ENCODE measurements at places on chromosomes 2 and 18.

- no peak for DNase-seq
Measured at GRCh38 chr2:22406625-22407024, 978.4 kb upstream of the KLHL29 start.

DNA sequence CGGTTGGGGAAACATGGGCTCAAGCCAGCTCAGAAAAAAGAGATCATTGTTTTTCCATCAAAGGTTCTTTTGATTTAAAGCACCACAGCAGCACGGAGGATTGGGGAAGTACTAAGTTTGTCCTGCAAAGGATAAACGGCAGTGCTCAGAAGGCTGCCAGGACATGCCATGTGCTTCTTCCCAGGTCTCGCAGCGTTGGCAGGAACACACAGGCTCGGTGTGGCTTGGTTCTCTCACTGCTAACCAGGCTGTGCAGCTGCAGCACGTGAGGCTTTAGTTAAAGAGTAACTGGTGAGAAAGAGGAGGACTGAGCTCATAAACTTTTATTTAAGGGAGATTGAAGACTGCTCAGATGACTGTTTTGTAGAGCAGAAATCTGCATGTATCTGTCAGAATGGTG is 264.3 kb downstream of the TSN start:
- DNase-seq, result no peak

DNA sequence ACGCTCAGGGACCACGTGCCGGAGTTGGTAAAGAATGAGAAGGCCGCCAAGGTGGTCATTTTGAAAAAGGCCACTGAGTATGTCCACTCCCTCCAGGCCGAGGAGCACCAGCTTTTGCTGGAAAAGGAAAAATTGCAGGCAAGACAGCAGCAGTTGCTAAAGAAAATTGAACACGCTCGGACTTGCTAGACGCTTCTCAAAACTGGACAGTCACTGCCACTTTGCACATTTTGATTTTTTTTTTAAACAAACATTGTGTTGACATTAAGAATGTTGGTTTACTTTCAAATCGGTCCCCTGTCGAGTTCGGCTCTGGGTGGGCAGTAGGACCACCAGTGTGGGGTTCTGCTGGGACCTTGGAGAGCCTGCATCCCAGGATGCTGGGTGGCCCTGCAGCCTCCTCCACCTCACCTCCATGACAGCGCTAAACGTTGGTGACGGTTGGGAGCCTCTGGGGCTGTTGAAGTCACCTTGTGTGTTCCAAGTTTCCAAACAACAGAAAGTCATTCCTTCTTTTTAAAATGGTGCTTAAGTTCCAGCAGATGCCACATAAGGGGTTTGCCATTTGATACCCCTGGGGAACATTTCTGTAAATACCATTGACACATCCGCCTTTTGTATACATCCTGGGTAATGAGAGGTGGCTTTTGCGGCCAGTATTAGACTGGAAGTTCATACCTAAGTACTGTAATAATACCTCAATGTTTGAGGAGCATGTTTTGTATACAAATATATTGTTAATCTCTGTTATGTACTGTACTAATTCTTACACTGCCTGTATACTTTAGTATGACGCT is 5.8 kb downstream of the MYCN start:
- DNase-seq, result no peak

DNA sequence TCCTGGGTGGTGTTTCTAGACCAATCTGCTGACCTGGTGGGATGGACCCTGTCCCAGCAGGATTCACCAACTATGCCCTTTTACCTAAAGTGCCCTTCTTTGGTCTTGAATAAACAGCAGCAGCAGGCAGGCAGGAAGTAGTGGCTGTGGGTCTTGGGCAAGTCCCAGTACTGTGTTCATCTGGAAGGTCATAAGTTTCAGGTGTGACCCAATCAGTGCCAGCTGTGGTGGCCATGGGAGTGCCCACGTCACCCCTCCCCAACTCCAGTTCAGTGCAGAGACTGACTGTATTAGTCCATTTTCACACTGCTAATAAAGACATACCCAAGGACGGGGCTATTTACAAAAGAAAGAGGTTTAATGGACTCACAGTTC is 148.3 kb upstream of the SRD5A2 start:
- DNase-seq, result no peak

DNA sequence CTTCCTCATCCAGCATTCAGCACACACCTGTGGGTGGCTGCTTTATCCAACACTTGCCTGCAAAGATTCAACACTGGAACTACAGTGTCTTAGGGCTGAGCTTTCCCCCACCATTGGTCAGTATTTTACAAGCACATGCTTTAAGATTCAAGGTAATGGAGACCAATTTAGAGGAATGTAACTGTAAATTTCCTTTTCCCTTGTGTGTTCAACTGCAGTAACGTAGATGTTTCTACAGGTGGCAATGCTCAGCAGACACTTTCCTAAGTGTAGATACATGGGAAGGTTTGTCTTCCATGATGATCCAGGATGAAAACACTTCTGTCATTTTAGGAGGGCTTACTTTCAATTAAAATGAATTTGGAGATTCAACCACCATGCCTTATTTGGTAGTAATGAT is 143.6 kb upstream of the PXDN start:
- no peak for DNase-seq

DNA sequence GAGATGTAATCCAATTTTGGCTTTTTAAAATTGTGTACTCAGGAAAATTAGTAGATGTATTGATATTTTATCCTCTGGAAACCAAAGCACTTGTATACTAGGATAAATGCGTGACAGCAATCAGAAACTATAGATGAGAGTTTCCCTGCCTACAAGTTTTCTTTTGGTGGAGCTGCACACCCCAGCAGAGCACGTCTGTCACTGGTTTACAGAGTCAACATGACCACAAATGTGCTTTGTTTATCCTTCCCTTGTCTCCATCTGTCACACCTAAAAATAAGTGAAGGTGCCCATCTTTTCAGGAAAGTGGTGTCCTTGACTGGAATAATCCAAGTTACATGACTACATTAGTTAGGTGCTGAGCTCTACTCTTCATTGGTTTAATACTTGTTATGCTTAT is 210.4 kb upstream of the DSEL start:
- no peak for DNase-seq

DNA sequence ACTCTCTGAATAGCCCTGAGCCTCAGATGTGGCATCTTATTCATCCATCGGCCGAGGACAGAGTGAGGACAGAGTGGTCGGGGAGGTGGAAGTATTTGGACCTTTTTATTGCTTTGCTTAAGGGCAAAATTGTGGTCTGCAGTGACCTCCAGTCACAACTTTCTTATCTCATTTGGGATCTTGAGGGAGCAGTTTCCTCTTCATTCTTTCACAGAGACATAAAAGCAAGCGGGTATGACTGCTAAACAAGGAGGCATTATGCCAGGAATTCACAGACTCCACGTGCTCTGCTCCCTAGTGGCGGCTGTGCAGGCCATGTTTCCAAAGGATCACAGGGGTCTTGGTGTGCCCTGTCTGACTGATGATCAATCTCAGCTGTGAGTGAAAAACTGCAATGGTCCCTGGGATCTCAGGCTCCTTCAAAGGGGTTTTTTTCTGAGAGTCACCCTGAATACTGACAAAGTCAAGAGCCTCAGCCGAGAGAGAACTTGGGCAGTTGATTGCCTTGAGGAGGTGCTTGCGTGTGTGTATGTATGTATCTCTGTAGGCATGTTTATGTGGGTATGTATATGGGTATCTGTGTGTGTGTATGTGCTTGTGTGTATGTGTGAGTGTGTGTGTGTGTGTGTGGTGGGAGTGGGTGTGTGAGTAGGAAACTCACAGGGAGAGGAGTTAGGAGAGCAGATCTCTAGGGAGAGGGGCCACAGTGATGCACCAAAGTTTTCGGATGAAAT is 47.7 kb downstream of the RAPGEF4 start:
- no peak for DNase-seq

DNA sequence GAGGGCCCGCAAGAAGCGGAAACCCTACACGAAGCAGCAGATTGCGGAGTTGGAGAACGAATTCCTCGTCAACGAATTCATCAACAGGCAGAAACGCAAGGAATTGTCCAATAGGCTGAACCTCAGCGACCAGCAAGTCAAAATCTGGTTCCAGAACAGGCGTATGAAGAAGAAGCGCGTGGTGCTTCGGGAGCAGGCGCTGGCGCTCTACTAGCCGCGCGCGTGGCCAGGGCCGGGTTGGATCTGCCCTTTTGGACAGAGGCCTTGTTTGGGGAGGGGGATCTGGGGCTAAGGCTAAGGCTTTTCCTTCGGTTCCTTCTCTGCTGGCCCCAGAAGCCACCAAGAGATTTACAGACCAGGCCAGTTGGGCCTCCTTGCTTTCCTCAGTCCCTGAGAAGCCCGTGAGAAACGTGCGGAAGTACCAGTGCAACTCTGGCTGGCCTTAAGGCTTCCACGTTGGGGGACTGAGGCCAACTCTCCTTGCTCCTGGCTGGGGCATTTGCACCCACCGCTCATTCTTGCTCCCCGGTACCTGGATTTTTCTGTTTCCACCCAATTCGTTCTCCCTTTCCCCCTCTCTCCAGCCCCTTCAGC is 1.0 kb downstream of the HOXD12 start:
- DNase-seq, result no peak

- no peak for DNase-seq
Measured at GRCh38 chr2:224369028-224369632, 32.8 kb downstream of the FAM124B start.

DNA sequence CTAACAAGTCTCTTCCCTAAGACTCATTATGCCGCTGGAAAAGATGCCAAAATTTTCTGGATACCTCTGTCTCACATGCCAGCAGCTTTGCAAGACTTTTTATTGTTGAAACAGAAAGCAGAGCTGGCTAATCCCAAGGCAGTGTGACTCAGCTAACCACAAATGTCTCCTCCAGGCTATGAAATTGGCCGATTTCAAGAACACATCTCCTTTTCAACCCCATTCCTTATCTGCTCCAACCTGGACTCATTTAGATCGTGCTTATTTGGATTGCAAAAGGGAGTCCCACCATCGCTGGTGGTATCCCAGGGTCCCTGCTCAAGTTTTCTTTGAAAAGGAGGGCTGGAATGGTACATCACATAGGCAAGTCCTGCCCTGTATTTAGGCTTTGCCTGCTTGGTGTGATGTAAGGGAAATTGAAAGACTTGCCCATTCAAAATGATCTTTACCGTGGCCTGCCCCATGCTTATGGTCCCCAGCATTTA is 26.3 kb downstream of the DHRS9 start:
- DNase-seq, result no peak

- no peak for DNase-seq
Measured at GRCh38 chr18:13183790-13184189, 34.8 kb upstream of the LDLRAD4 start.

GRCh38 chr18:42813570-42813969 is 301.9 kb downstream of the RIT2 start:
- DNase-seq, result no peak

- DNase-seq, result no peak
Measured at GRCh38 chr2:127623388-127624319, 22.3 kb upstream of the GPR17 start.

DNA sequence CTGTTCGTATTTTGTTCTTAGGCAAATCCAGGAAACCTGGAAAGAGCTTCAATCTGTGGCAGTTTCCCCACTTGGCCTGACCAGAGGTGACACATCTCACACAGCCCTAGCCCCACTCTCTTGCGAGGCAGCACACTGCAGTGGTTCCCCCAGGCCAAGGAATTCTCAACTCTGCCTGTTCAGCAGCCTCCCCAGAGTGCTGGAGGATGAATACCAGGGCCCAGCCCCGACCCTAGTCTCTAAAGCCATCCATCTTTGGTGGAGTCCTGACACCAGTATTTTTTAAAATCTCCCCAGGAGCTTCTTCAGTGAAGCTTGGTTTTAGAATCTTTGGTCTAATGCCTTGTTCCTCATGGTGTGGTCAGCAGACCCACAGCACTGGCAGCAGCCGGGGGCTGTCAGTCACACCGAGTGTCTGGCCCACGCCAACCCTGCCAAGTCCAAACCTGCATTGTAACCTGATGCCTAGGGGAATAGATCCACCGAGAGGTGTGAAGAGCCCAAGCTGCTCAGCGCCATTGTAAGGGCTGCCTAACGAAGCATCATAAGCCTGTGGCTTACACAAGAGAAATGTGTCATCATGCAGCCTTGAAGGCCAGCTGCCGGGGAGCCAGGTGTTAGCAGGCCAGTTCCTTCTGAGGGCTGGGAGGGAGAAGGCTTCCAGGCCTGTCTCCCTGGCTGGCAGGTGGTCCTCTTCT is 428.7 kb upstream of the ID2 start:
- DNase-seq, result no peak

- DNase-seq, result no peak
Measured at GRCh38 chr2:67627456-67628207, 230.5 kb downstream of the ETAA1 start.

- DNase-seq, result no peak
Measured at GRCh38 chr2:128486640-128487375, 168.1 kb upstream of the HS6ST1 start.

DNA sequence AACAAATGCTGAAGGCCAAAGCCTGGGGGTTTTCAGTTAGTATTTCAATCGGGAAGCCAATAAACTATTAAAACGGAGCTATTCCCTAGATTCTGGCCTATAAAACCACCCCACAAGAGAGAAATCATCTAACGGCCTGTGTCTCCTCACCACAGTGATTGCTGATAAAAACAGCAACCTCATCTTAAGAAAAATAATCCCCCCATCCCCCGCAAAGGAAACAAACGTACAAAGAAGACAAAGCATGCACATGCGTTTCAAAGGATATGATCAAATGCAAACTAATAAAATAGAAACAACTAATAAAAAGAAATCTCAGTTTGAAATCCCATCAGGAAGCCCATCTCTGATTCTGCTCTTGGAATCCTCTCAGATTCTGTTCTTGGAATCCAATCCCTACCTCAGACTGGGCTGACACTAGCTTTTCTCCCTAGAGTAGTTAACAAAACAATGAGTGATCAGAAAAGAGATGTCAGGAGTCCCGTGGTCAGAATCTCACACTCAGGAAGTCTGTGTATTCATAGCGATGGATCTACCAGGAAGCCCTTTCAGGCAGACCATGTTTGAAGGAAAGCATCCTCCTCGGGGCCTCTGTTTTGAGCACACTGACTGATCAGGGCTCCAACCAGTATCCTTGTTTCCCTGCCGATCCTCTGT is 150.7 kb downstream of the THADA start:
- DNase-seq, result no peak

- DNase-seq, result no peak
Measured at GRCh38 chr2:189018631-189019030, 44.5 kb downstream of the COL3A1 start.

GRCh38 chr2:179886-180285 is 83.9 kb downstream of the SH3YL1 start:
- no peak for DNase-seq
